NCI-H1417 (cell line): ENCODE measurements at places on chromosomes 6 and 20.

DNA sequence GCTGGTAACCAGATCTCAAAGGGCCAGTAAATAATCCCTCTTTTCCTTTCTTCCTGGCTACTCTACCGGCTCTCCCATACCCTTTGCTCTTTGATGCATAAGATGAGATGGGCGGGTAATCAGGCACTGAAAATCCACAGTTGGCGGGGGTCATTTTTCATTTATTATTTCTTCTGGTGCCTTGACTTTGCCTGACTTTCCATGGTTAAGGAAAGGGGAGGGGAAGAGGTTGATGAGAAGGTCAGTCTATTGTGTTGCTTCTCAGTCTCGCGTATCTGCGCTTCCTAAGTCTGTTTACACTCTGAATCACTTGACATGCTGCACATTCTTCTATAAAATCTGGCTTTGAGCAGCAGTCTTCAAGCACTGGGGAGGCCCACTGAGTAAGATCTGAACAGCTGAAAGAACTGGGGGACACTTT lies 121.1 kb upstream of the HDGFL1 start:
- DNase-seq, result no peak

- no peak for DNase-seq
Measured at GRCh38 chr20:13638162-13638495, 603 bp downstream of the TASP1 start.

DNA sequence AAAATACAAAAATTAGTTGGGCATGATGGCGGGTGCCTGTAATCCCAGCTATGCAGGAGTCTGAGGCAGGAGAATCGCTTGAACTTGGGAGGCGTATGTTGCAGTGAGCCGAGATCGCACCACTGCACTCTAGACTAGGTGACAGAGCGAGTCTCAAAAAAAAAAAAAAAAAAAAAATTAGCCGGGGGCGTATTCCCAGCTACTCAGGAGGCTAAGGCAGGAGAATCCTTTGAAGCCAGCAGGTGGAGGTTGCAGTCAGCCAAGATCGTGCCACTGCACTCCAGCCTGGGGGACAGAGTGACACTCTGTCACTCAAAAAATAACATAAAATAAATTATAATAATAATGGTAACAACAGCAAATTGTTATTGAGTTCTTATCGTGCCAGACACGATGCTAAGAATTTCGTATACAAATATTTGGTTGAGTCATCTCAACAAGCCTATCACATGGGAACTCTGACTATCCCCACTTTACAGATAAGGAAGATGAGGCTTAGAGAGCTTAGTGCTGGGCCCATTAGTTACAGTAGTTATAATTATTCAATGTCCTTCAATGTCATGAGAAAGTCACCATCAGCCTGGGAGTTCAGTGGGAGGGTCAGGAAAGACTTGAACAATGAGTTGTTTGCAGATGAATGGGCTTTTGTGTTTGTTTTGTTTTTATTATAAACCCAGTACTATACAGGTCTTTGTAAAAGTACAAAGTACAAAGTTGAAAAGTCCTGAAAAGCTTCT lies 19.4 kb downstream of the C6orf15 start:
- no peak for DNase-seq

DNA sequence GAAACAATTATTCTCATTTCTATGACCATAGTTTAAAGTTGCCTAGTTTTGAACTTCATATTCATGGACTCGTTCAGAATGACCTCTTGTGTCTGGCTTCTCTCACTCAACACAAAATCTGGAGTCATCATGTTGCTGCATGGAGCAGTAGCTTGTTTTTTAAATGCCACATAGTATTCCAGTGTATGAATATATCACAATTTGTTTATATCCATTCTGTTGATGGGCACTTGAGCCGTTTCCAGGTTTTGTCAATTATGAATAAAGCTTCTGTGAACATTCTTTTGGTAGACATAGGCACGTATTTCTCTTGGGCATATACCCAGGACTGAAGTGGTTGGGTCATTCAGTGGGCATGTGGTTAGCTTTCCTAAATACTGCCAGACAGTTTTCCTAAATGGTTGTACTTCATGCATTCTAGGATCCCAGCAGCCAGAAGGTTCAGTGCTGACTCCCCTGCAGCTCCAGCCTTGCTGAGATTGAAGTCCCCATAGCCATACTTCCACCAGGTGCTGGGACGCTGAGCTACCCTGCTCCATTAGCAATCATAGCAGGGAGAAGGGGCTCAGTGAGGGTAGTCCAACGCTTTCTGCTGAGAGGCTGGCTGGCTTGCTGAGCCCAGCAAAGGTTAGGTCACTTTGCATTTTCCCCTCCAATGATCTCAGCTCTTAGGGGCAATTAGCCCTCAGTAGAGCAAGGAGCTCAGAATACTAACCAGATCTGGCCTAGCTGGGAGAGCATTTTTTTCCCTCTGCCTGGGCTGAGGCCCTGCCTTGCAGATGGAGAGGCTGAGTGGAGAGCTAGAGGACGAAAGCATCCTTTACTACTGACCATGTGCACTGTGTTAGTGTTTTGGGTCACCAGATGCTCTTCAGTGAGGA lies 35.7 kb upstream of the CTNNBL1 start:
- no peak for DNase-seq

- no peak for DNase-seq
Measured at GRCh38 chr6:75882734-75883133, 133.7 kb downstream of the MYO6 start.

- peak; percentile 79 for DNase-seq
Measured at GRCh38 chr6:15615802-15616201, 47.0 kb downstream of the DTNBP1 start.

DNA sequence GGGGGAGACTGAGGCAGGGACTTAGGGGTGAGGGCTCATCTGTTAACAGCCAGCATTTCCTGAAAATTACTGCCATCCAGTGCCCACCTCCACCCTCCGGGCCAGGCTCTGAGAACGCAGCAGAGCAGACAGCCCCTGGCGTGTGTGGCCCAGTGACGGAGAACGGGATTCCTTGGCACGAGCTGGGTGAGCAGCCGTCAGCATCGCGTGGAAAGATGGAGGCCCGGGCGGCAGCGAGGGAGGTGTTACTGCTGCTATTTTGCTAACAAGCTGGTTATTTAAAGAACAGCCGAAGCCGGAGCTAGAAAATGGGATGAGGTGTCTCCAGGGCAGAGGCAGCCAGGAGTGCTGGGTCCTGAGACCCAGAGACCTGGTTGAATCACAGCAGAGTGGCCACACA lies 62.7 kb downstream of the DLGAP4 start:
- DNase-seq, result no peak

DNA sequence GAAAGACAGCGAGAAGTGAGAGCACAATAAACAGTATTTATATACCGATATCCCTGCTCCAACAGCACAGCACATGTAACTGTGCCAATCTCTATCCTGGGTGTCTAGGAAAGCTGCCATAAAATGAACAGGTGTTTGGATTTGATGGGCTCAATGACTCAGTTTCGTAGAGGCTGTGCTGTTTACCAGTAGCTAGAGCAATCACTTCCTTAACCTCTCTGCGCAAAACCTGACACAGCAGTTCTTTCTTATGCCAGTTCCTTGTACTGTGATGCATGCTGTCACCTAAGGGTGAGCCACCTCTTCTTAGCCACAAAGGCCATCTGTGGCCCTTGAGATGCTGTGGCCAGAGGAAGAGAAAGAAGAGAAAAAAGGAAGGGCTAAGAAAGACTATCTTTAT lies 59.3 kb downstream of the SHPRH start:
- no peak for DNase-seq

DNA sequence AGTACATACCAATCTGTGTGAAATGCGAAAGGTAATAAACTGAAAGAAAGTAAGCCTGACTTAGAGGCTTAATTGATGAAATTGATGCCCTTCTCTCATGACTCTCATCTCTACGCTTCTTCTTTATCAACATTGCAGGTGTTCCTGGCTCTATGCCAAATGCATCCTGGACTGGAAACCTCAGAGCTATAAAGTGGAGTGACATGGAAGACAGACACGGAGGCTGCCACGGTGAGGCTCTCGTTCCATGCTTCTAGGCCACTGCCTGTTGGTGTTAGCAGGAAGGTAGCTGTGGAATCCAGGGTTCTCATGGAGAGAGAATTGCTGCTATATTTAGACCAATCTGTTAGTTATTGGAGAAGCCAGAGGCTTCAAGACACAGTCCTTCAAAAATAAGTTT lies 73.2 kb downstream of the C6orf52 start:
- DNase-seq, result peak; percentile 44

- DNase-seq, result no peak
Measured at GRCh38 chr6:15628499-15629131, 34.2 kb downstream of the DTNBP1 start.

GRCh38 chr20:1324598-1325172 lies 4.3 kb downstream of the SDCBP2 start:
- no peak for DNase-seq

GRCh38 chr6:57297505-57297904 lies 19.9 kb upstream of the PRIM2 start:
- DNase-seq, result no peak

GRCh38 chr20:25459111-25459830 lies 51.8 kb downstream of the GINS1 start:
- DNase-seq, result no peak

- DNase-seq, result no peak
Measured at GRCh38 chr6:90402831-90403192, 106.2 kb upstream of the BACH2 start.

- DNase-seq, result no peak
Measured at GRCh38 chr20:38243709-38244020, 16.9 kb downstream of the KIAA1755 start.

DNA sequence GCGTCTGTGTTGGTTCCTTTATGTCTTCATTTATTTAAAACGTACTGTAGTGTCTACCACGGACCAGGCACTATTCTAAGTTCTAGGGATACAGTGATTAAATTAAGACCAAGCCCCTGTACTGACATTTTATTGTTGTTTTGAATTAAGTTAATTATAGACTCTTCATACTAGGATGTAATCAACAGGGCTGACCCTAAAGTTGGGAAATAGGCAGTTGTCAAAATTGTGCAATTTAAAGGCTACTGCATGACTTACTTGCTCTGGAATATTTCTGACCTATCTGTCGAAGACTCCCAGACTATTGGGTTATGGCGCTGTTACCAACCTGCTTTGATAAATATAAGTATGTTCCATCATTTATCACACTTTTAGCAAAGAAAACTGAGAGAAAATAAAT lies 6.7 kb downstream of the MYO6 start:
- no peak for DNase-seq

- DNase-seq, result no peak
Measured at GRCh38 chr6:147222160-147222838, 18.1 kb downstream of the STXBP5 start.

DNA sequence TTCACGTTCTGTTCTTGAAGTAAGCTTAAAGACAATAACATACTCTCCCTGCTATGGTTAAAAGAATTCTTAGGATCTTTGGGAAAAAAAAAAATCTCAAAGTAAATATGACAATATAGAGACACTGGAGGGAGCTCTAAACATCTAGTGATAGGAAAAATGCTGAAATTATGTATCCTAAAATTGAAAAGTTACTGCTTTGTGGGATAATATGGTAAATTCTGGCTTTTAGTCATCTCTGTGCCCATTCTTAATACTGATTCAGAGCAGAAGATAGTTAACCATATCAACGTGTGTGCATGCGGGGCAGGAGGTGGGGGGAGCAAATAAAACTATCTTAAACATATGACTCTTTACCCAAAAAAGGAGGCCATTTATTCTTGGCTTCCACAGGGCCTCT lies 165.4 kb downstream of the GMPR start:
- DNase-seq, result no peak

DNA sequence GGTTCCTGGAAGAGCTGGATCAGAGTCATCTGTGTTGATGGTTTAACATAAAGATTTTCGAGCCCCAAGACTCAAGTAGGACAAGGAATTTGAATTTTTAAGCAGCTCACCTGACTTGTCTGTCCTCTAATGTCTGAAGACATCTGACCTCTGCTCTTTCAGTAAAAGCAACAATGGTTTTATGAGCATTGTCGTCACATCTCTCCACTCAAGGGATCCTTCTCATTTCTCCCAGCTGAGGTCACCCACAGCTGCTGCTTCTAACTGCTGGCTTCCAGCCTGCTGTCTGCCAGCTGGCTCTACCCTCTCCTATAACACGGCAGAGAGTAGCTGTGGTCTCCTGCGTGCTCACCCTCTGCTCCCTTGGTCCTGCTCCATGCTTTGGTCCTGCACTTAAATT lies 24.7 kb upstream of the HDAC2 start:
- DNase-seq, result peak; percentile 43

DNA sequence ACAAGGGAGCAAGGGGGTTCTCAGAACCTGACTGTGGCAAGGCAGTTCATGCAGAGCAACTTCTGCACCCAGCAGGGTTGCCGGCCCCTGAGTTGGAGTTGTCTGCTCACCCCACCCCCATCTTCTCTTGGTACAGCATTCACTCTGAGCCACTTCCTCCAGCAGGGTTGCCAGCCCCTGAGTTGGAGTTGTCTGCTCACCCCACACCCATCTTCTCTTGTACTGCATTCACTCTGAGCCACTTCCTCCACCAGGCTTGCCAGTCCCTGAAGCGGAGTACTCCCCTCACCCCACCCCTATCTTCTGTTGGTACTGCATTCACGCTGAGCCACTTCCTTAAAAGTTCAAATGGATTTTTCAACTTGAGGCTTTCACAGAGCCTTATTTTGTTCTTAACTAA lies 79.7 kb upstream of the SYNDIG1 start:
- no peak for DNase-seq

GRCh38 chr20:18224968-18225568 lies 63.3 kb upstream of the ZNF133 start:
- no peak for DNase-seq

DNA sequence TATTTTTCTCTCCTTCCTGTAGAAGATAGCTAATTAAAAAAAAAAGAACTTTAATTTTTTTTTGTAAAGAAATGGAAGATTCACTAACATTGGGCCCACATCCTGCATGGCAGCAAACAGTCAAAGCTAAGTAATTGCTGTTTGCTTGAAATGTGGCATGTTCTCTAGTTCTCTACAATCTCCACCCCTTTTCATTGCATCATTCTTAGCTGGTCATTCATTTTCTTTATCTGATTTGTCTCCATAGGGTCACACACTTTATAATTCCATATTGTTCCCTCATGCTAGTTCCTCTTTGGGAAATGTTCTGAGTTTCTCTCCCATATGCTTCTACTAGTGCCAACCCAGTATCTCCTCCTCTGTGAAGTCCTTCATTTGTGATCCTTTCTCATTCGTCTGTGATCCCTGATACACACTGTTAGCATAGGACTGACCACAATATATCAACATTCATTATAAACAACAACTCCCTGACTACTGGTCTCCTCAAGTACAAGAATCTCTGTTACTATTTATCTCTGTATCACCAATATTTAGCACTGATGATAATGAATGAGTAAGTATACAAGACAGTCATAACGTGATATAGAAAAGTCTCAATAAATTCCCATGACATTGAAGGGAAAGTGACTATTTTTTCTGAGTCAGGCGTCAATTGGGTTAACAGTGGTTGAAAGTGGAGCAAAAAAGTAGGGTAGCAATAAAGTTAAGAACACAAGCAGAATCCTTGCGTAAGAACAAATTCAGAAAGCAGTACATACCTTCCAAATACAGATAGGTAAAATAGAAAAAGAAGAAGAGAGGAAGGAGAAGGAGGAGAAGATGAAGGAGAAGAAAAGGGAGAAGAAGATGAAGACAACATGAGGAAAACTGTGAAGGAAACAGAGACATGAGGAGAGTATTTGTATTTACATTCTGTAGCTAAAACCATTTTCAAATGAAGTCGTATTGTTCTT lies 33.2 kb upstream of the MYB start:
- DNase-seq, result no peak

- no peak for DNase-seq
Measured at GRCh38 chr6:36246506-36247268, 23.2 kb upstream of the PNPLA1 start.
